ENCODE measurements at places on chromosomes 1 and 21.

DNA sequence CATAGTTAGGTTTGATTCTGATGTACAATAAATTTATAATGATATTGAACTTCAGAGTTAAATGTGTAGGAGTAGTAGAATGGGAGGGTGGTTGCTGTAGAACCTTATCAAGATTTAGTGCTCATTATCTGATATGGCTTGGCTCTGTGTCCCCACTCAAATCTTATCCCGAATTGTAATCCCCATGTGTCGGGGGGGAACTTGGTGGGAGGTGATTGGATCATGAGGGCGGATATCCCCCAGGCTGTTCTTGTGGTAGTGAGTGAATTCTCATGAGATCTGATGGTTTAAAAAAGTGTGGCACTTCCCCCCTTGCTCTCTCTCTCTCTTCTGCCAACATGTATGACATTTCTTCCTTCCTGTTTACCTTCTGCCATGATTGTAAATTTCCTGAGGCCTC, 265.5 kb downstream of the GRIK1 start:
- DNase-seq, result no peak

DNA sequence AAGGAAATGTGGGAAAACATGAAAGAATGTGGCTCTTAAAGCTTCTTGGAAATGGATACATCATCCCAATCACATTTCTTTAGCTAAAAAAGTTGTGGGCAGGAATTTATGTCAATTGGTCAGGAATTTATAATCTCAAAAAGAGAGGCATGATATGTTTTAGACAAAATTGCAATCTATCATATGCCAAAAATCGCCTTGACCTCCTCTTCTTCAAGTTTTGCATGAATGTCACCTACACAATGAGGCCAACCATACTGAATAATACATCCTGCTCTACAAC, 42.4 kb downstream of the ATP6V1G3 start:
- DNase-seq, result no peak

GRCh38 chr1:191685669-191686068, 472.6 kb upstream of the RGS18 start:
- DNase-seq, result no peak

DNA sequence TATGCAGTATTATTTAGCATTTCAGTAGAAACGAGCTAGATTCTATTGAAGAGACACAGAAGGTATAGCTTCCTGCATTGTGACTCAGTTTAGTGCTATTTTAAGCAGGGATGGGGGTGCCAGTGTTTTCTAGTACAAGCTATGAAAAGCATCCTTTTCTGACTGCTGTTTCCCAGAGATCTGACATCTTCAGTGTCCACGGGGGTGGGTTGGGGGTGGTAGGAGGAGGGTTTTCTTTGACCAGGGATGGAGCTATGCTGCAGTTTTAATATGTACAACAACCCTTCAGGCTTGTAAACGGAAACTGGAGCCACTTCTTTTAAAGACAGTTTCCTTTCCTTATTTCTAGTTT, 2.7 kb upstream of the NEGR1 start:
- no peak for DNase-seq

DNA sequence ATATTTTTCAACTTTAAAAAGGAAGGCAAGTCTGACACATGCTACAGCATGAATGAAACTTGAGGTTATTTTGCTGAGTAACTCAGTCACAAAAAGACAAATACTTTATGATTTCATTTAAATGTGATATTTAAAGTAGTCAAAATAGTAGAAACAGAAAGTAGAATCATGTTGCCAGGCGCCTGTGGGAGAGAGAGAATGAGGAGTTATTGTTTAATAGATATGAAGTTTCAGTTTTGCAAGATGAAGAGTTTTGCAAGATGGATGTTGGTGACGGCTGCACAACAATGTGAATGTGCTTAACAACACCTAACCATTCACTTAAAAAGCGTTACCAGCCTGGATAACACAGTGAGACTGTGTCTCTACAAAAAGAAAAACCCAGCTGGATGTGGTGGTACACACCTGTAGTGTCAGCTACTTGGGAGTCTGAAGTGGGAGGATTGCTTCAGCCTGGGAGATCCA, 20.7 kb upstream of the ATP1A1 start:
- DNase-seq, result no peak

Measured in GF-D8 (cell line).